ENCODE measurements at places on chromosomes 6 and 20.

DNA sequence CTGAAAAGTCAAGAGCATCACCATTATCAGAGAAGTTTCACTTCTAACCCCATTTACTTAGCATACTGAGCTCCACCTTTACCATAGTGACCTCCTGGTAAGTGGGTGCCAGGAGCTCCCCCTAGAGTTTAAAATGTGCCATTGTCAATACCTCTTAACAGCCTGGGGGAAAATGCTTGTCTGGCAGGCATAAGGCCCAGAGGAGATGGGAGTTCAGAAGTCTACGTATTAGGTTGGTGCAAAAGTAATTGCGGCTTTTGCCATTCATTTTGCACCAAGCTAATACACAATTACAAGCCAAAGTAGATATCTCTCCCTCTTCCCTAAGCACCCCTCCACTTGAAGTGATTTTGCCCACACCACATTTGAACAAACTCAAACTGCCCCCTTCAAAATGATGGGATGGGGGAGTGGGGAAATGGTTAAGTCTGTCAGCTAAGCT is 919.0 kb downstream of the KIF16B start:
- peak; percentile 38 for DNase-seq

DNA sequence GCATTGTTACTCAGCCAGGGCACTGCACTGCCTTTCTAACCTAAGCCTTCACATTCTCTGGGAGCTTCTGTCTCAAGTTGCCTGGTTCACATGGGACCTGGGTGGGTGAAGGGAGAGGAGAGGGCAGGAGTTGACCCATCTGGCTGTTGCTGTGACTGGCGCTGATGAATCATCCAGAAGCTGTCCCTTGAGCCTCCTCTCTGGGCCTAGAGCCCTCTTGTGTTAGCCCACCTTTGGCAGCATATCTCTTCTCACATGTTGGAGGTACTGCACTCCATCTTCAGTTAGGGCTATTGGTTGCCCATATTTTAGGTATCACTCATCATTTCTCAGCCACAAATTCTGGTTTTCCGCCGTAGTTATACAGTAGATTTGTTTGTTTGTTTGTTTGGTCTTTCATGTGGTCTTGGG is 19.8 kb downstream of the XRN2 start:
- DNase-seq, result no peak

DNA sequence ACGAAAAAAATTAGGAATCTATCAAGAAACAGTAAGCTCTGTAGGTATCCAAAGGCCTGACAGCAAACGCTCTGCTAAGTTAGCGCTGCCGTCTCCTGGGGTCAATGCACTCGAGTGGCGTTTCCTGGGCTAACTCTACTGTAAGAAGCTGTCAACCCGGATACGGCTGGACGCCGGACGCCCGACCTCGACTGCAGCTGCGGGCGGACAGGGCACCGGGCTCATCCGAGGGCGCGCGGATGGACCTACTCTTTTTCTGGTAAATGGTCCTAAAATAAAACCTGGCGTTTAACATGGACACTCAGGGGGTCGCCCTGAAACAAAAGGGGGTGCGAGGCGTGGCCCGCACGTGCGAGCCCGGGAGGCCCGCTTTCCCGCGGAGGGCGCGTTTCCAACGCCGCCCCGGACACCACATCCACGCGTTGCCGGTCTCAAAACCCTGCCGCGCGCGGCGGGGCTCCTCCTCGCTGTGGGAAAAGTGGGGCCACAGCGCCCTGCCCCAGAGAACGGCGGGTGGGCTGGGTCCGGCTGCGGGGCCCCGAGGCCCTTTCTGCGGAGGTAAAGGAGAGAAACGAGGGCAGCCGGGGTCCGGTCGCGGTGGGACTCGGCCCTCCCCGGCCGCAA is 537 bp downstream of the TCP1 start:
- no peak for DNase-seq

- DNase-seq, result no peak
Observed at GRCh38 chr20:46541229-46541935, 9.1 kb downstream of the OCSTAMP start.

DNA sequence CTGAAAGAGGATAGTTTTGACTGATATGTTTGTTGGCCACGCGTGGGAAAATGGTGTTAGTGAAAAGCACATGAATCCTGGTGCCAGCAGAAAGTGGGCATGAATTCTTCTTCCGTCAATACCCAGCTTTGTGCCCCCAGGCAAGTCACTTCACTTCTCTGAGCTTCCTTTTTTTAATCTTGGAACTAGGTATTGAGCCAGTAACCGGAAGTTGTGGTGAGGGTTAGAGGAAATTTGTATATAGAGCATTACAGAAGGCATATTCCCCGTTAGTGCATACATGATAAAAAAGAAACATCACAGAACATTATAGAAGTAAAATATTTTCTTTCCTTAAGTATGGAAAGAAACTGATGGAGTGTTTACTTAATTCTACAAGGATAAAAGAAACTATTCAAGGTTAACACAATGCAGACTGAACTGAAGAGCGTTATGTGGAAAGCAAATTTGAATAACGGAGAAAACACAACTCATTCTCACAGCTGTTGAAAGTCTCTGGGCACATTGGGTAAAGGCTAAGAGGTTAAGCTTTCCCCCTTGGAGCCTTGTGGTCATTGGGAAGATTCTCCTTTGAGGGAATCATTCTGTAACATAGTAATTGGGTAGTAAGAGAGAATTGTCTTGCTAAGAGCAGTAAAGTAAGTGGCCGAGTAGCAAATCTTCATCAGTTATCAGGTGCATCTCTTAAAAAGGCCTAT is 223.1 kb downstream of the BCAS1 start:
- DNase-seq, result no peak

DNA sequence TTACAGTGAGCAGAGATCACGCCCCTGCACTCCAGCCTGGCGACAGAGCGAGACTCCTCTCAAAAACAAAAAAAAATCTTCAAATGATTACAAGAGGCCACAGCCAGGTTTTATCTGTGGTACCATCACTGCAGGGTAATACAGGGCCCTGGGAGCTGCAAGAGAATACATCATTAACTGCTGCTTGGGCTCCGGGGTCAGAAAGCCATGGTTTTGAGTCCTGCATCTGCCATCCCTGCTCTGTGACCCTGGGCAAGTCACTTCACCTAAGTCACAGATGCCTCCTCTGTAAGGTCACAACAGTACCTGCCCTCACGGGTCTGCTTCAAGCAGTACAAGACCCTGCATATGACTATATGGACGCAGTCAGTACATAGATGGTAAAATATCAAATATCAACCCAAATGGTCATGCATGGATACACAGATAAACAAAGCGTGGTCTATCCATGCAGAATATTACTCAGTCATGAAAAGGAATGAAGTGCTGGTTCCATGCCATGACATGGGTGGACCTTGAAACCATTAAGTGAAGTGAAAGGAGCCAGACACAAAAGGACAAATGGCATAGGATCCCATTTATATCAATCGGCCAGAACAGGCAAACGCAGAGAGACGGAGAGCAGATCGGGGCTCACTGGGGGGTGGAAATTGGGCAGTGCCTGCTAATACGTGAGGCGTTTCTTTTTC is 83.6 kb downstream of the NFATC2 start:
- DNase-seq, result no peak

GRCh38 chr20:54254596-54254995 is 46.7 kb downstream of the PFDN4 start:
- no peak for DNase-seq

DNA sequence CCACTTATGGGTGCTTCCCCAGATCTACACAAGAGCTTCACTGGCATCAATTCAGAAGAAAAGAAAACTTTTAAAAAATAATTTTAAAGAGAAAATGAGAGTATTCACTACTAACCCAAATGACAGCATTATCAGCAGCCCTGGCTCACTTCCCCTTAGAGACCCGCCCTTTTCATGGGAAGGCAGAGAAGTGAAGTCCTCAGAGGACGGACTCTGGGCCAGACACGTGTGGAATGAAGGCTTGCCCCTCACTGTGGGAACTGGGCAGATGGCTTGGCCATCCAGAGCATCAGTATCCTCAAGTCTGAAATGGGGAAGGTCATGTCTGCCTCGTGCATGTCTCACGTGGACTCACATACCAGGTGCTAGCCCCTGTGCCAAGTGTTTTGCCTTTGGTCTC is 63.5 kb downstream of the JAG1 start:
- DNase-seq, result no peak

DNA sequence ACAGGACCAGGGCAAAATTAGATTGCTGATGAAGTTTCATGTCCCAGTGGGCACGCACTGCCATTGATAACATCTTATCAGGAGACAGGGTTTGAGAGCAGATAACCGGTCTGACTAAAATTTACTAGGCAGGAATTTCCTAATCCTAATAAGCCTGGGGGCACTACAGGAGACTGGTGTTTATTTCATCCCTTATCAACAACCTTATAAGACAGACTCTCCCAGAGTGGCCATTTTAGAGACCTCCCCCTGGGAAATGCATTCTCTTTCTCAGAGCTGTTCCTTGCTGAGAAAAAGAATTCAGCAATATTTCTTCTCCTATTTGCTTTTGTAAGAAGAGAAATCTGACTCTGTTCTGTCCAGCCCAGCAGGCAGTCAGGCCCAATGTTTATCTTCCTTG is 423.4 kb upstream of the IMPG1 start:
- DNase-seq, result no peak

Data from hippocampal formation (tissue), 2 donors.